ENCODE measurements at places on chromosomes 6 and 20.

DNA sequence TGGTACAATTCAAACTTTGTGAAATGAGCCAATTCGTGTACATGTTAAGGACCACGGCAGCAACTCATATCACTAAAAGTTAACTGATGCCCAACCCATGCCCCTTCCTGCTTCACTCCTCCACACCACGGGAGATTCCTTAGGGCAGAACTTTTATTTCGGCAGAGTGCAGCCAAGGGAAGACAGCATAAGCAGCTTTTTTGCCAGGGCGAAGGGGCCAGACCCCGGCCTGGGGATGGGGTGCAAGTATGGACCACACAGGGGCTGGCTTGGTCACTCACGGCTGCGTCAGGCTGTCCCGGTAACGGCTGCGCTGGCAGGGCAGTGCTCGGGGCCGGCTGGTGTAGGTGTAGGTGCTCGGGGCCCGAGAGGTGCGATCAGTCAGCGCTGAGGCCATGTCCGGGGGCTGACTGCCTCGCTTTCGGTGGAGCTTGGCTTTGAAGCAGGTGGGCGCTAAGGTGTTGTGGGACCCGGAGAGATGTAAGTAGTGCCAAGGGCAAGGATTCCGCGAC is 792 bp downstream of the RSPH3 start:
- no peak for DNase-seq

DNA sequence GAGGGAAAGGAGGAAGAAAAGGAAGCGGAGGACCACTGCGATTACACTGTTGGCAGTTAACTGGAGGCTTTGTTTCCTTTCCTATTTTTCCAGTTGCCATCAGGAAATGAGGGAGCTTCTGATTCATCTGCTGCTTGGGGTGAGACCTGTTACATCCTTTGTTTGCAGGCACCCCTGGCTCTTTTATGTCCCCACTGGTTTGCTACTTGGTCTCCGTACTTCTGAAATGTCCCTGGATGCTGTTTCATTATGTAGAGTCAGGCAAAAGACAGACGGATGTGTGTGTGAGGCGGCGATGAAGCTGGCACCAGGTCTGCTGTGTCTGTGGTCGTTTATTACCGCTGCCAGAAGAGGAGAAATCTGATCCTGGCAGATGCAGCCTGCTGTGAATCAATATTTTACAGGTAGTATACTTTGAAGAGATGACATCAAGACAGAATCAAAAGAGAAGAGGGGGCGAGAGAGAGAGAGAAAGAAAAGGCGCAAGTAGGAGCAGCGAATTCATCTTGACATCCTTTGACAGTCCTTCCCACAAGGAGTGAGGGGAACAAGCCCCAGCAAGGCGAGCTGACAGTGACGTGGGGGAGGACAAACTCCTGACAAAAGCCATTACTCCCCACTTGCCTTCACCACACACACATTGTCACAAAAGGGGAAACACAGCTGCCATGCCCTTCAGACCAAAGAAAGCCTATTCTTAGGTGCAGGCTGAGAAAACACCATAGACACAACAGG is 145.9 kb upstream of the FBXL4 start:
- DNase-seq = no peak

GRCh38 chr6:15116889-15117288 is 129.0 kb upstream of the JARID2 start:
- no peak for DNase-seq

- DNase-seq = no peak
Observed at GRCh38 chr6:166032366-166033200, 135.1 kb downstream of the TBXT start.

GRCh38 chr6:161200610-161201370 is 73.1 kb downstream of the AGPAT4 start:
- DNase-seq = no peak

GRCh38 chr6:139402876-139403386 is 28.5 kb upstream of the CITED2 start:
- no peak for DNase-seq

DNA sequence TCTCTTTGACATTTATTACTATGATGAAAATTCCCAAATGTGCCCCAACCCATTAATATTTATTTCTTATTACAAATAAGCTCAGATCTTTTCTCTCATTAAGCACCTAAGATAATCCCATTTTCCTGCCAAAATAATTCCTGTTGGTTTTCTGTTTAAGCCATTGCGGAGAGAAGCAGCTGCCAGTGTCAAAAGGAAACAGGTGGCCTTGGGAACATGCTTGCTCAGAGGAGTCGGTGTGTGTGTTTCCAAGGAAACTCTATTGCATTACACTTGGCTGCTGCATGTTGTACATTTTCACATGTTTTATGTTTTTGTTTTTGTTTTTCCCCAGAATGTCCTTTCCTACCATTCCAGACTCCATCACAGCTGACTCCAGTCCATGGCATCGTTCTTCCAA is 56.4 kb downstream of the CD24 start:
- DNase-seq = no peak

GRCh38 chr6:133242637-133243585 is 1.8 kb downstream of the EYA4 start:
- DNase-seq = no peak

DNA sequence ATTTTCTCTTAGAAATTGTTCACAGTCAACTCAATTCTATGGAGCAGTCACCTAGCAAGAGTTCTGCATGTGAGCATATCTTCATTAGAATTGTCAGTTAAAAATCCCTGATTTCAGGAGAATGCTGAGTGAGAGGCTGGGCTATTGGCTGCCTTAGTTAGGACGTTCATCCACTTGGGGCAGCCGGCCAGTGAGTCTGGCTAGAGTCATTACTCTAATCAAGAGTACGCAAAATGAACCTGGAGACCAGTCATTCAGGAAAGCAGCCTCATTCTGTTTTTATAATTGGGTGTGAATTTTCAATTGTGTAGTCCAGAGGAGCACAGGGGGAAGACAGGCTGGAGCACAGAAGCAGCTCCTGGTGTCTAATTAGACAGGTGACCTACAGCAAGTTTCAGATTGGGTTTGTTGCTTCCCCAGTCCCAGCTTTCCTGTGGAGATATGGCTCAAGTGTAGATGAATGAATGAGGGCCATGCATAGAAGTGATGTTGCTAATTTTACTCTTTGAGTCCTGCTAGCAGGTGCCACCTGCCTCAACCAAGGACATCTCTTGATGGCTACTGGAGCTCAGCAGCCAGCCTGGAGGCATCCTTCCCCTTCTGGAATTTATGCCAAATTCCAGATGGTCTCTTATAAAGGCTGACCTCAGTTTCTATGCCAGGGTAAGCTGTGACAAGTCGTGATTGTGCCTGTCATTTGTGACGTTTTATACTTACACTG is 265.7 kb downstream of the NKAIN2 start:
- no peak for DNase-seq

GRCh38 chr6:11921017-11921438 is 91.1 kb upstream of the HIVEP1 start:
- DNase-seq = no peak

GRCh38 chr20:43837856-43838702 is 76.6 kb upstream of the TOX2 start:
- DNase-seq = no peak

GRCh38 chr20:45822857-45823256 is 4.3 kb downstream of the TNNC2 start:
- peak; percentile 23 for DNase-seq
